ENCODE measurements at places on chromosomes 3 and 15.

- peak; percentile 33 for DNase-seq
Observed at GRCh38 chr15:82810890-82811426, 1.5 kb downstream of the WHAMM start.

- DNase-seq = no peak
Observed at GRCh38 chr15:87365186-87365585, 891.4 kb downstream of the NTRK3 start.

DNA sequence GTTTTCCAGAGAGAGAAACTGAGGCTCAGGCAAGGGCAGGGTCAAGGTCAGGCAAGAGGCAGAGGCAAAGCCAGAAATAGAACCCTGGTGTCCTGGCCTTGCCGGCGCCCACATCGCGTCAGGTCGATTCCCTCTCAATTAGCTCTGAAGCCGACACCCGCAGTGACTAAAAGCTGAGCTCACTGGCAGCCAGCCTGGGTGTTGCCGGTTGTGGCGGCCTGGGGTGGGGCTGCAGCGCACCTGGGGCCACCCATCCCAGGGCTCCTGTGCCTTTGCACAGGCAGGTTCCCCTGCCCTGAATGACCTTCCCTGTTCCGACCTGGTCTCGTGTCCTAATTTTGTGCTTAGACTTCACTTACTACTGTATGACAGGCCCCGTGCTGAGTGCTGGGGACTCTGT lies 6.2 kb downstream of the SEMA3F start:
- no peak for DNase-seq

GRCh38 chr3:65439641-65440284 lies 599.0 kb downstream of the MAGI1 start:
- no peak for DNase-seq

DNA sequence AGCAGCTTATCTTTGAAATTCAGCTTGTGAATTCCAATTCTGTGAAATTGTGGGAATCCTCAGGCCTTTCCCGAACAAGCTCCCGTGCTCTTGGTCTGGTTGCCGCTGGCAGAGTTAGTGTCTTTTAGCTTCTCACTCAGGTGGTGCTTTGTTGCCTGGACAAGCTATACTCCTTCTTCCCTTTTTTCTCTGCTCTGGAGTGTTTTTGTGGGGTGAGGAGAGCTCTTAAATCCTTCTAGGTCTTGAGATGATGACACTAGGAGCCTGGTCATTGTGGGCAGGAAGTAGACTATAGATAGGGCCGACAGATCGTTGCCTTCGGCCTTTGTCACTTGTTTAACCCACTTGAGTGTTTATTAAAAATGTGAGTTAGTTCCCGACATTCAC lies 93.8 kb downstream of the SLCO3A1 start:
- no peak for DNase-seq

DNA sequence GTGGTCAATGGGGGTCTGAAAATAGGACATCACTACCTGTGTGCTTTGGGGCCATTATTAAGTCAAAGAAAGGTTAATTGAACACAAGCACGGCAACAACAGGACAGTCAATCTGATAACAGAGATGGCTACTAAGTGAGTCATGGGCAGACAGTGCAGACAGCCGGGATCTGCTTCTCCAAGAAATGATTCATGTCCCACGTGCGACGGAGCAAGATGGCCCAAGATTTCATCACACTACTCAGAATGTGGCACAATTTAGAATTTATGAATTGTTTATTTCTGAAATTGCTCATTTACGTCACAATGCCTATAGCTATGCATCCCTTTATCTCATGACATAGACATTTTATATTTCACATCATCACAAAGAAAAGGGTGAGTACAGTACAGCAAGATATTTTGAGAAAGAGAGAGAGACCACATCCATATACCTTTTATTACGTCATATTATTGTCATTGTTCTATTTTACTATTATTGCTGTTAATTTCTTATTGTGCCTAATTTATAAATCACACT lies 770.6 kb upstream of the NR2F2 start:
- DNase-seq = no peak
